Ecto neural progenitor cell (in vitro differentiated cells): ENCODE measurements at places on chromosomes 6 and 20.

- no peak for DNase-seq
These were observed 121.2 kb upstream of the AKAP12 start for GRCh38 chr6:151118461-151119123.

DNA sequence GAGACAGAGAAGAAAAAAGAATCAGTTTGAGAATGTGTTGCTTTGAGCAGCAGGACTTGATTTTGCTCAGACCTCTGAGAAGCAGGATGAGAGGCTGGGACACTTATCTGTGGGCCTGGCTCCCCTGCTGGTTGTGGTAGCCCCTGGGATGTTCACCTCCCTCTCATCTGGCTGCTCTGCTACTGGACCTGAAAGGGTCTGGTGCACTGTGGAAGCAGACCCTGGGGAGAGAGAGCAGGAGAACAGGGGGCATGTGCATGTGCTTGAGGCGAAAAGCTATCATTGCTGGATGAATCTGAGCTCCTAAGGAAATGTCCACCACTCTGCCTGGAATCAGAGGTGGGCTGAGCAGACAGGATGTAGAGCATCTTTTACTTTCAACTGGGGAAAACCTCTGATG is 161.1 kb downstream of the SCP2D1 start:
- DNase-seq, result peak; percentile 26

GRCh38 chr6:87012035-87012434 is 74.7 kb downstream of the HTR1E start:
- DNase-seq, result no peak

- DNase-seq, result no peak
These were observed 1.5 kb downstream of the WDR27 start for GRCh38 chr6:169700296-169700695.

DNA sequence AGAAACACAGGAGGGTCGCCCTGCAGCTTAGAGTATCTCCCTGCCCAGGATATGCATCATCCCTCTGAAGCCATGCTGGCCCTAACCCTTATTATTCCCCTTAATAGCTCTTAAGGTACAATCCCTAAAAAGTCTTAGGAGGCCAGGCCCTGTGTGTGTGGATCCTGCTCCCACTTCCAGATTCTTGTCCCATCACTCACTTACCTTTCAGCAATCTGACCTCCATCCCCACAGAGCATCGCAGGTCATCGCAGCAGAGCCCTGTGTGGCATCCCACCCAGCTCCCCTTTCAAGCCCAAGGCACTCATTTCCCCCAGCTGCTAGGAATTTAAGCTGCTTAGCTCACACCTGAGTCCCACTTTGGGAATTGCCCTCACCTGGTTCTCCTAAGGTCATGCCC is 223.8 kb upstream of the SMLR1 start:
- no peak for DNase-seq

DNA sequence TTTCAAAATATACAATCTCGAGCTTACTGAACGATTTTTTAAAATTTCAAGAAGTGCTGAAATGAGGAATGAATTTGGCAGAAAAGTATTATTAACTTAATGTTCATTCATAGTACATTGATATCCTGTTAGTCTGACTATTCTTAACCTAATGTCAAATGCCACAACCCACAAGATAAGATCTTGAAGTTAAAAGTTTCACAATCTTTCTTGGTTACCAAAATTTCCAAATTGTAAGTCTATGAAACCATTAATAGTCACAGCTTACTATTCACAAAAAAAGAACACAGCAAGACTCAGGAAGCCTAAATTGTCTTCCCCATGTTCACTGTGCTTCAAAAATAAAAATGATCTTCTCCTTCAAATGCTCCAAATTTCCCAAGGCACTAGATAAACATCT is 71.3 kb downstream of the HACE1 start:
- no peak for DNase-seq

- DNase-seq, result no peak
These were observed 63.8 kb upstream of the EIF2S2 start for GRCh38 chr20:34175879-34176278.

GRCh38 chr20:37329481-37330165 is 16.3 kb upstream of the SRC start:
- DNase-seq, result no peak

DNA sequence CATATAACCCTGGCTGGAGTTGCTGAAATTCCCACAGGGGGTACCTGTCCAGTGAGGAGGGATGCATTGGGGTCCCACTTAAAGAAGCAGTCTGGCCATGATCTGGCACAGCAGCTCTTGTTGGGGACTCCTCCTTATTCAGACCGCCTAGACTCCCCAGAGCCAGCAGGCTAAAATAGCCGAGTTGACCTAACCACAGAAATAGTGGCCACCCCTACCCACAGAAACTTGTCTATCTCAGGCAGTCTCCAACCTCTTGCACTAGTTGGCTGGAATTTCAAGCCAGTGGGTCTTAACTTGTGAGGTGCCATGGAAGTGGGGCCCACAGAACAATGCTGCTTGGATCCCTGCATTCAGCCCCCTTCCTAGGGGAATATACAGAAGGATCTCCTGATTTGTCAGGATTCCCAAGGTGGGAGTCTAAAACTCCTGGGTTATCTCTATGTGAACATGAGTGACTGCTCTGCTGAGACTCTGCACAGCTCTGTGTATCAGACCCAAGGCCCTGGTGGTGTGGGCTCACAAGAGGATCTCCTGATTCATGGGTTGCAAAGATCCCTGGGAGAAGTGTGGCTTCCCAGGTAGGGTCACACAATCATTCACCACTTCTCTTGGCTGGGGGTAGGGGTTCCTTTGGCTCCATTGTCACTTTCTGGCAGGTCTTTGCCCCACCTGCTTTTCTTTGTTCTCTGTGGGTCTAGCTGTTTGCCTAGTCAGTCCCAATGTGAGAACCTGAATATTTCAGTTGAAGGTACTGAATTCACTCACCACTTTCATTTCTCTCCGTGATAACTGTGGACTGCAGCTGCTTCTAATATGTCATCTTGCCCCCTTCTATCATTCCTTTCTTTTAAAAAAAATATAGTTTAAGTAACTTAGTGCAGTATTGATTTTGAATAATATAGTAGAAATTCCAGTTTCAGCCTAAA is 65.5 kb upstream of the CLVS2 start:
- no peak for DNase-seq

- no peak for DNase-seq
These were observed 11.0 kb downstream of the BPIFB3 start for GRCh38 chr20:33064572-33065287.

DNA sequence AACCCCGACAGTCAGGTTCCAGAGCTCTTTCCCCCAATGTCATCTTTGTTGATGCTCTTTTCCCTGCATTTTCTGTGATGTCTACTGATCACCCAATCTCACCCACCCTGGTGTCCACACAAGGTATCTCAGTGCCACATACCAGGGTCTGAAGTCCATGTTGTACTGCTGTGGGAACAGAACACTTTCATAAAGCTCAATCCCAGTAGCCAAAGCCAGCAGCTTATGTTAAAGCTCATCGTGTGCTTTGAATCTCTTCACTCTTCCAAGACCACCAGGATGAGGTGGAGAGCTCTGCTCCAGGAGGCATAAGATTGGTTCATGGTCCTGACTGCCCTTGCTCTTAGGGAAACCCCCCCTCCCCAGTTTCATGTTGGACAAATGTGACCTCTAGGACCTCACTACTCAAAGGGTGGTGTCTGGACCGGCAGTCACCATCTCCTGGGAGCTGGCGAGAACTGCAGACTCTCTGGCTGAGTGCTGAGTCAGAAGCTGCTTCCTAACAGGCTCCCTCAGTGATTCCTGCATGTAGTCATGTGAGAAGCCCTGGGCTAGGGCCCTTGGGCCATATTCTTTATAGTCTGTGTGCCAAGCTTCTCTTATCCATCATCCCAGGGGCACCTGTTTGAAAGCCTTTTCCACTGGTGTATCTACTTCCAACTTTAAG is 13.4 kb upstream of the CPNE5 start:
- DNase-seq, result no peak

- no peak for DNase-seq
These were observed 61.0 kb downstream of the EDN3 start for GRCh38 chr20:59361411-59361810.

DNA sequence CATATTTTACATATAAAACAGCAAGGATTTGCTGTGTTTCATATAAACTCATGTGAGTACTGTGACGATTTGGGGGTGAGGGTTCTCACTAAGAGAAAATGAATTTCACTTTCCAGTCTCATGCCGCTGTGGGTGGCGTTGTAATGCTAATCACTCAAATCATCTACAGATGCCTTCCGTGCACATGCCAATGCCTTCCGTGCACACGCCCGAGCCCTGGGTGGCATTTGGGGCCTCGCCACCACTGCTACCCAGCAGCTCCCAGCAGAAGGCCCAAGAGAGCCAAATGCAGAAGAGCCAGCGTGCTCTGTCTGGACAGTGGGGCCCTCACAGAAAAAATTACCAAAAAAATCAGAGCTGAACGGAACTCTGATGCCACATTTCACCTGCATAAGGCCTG is 53.7 kb downstream of the WDR27 start:
- no peak for DNase-seq

- DNase-seq, result no peak
These were observed 39.5 kb downstream of the UBE2V1 start for GRCh38 chr20:50073500-50073899.

GRCh38 chr6:118768904-118769325 is 117.5 kb upstream of the CEP85L start:
- DNase-seq, result no peak

GRCh38 chr20:64037498-64038213 is 1.7 kb downstream of the C20orf204 start:
- peak; percentile 54 for DNase-seq

DNA sequence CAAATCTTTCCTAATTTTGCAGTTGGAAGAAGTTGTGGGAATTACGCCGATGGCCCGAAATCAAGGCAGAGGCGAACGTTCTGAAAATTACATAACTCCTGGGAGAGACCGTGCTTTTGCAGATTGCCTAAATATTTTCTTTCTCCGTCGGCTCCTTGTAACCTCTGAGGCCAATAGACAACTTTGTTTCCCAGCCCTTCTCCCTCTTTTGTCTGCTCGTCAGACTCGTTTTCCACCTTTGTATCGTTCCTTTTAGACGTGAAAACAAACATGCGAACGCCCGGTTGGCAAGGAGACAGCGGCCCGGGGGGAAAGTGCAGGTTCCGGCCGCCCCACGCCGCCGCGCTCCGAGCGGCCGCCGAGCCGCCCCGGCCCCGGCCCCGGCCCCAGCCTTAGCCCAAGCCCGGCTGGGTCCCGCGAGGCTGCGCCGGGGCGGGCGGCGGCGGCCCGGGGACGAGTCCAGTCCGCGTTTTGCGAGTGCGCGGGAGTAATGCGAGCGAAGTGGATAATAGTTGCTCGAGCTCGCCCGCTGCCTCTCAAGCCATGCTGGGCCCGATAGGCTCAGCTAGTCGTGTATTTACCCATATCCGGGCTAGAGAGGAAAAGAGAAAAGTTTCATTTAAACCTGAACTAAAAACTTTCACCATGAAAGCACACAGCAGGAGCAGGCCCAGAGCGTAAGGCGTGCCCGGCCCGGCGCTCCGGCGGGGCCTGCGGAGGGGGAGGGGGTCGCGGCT is at the start of gene ARID1B:
TSS of gene ARID1B (plus strand) at position 539 of the 737 bp plus-strand sequence. CDS start 303 bp downstream, outside the sequence.
- peak; percentile 85 for DNase-seq

GRCh38 chr6:52019092-52019491 is 68.3 kb downstream of the PKHD1 start:
- DNase-seq, result no peak

DNA sequence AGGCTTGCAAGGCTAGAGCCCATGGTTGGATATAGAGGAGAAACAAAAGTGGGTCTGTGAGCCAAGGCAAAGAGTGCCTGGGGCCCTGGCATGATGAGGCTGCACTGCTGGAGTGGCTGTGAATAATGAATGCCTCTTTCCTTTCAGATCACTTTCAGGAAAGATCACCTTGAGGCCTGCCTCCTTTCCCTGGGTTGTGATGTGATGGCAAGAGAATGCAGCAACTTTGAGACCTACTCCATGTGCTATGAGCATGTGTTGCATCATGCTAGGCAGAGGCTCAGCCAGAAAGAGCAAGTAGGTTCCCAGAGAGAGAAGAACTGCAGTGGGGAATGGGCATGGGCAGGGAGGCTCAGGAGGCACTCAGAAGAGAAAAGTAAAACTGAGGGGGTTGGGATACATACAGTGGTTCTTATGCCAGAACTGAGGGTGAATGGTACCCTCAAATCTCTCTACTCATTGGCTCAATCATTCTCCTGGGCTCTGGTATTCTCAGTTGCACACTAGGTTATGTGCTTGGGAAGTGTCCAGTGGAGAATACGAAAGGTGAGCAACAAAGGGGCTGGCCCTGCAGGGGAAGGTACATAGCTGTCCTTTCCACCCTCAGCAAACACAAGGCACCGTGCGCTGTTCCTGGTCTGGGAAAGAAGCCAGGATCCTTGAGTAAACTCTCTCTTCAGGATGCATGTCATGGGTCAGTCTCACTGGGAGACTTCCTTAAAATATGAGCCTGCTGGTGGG is 45.9 kb downstream of the CD164 start:
- no peak for DNase-seq

- DNase-seq, result no peak
These were observed 7.2 kb upstream of the TRIB3 start for GRCh38 chr20:373171-373890.

- no peak for DNase-seq
These were observed 104.0 kb downstream of the ARHGAP18 start for GRCh38 chr6:129605967-129606366.

DNA sequence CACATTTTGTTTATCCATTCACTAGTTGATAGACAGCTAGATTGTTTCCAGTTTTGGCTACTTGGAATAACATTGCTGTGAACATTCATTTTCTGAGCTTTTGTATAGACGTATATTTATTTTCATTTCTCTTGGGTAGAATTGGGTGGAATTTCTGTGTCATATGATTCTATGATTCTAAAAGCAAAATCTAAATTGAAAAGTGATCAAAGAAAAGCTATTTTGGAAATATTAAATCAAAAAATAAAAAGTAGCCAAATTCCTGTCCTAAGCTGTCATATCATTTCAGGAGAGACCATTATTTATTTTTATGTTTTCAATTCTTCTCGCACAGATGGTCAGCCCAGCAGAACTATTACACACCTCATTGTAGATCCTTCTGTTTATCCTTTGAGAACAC is 229.2 kb downstream of the COL12A1 start:
- DNase-seq, result no peak

GRCh38 chr6:152301765-152302568 is 335.2 kb downstream of the SYNE1 start:
- peak; percentile 92 for DNase-seq

GRCh38 chr6:113873043-113873667 is 16.0 kb downstream of the MARCKS start:
- no peak for DNase-seq
